ENCODE measurements at places on chromosomes 6 and 20. TPM values are rescaled to one million over a fixed set of nuclear protein-coding genes. Genes with fewer than 3 reads are reported as not detected.

GRCh38 chr20:6008254-6008653 lies 45.6 kb downstream of the LRRN4 start:
- peak; percentile 94 for DNase-seq

GRCh38 chr20:35421322-35421721 lies 9.5 kb upstream of the UQCC1 start:
- DNase-seq, result no peak

- DNase-seq, result no peak
Measured at GRCh38 chr6:73728548-73729205, 32.7 kb downstream of the CD109 start.

- DNase-seq, result peak; percentile 21
Measured at GRCh38 chr6:97097068-97098047, 172.8 kb downstream of the KLHL32 start.

DNA sequence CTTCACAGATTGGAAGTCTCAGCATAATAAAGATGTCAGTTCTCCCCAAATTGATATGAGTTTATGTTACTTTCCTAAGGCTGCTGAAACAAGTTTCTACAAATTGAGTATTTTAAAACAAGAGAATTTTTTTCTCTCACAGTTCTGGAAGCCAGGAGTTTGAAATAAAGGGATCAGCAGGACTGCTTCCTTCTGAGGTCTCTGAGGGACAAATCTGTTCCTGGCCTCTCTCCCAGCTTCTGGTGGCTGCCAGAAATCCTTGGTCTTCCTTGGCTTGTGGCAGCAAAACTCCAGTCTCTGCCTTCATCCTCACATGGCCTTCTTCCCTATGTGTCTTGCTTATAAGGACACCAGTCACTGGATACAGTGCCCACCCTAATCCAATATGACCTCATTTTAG lies 136.1 kb downstream of the TFAP2A start:
- no peak for DNase-seq

GRCh38 chr6:143680141-143680540 lies 2.4 kb downstream of the PHACTR2 start:
- no peak for DNase-seq

- no peak for DNase-seq
Measured at GRCh38 chr6:49541936-49542335, 8.5 kb upstream of the C6orf141 start.

DNA sequence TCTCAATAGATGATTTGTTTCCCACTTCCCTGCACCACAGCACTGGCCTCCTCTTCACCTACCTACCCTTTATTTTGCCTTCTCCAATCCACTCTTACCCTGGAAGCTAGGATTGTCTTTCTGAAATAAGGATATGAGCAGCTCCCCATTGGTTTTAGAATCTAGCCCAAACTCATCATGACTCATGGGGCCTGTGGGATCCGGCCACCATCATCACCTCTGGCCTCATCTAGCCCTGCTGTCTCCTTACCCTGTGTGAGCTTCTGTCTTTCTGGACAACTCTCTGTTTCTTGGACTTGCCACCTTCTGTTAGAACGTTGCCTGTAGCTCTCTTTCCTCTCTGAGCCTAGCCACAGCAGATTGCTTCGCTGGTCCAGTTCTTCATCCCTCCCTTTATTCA lies 277.1 kb downstream of the PAX1 start:
- DNase-seq, result no peak

- DNase-seq, result peak; percentile 53
Measured at GRCh38 chr6:34664256-34664971, 32.2 kb downstream of the ILRUN start.

DNA sequence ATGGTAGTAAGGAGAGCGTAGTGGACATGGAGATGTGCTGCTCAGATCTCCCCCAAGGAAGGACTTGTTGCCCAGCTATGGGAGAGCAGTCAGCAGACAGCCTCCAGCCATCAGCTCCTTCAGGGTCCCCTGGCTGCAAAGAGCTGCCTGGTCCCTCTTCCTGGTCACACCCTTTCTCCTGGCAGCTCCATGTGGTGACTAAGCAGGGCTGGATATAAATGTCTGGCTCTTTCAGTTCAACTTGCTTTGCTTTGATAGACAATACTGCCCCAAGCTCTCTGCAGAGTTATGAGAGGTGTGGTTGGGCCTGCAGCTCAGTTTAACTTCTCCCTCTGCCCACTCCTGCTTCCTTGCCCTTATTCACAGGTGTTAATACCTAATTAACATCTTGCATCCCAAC lies 64.1 kb upstream of the DDR1 start:
- DNase-seq, result peak; percentile 93

- DNase-seq, result no peak
Measured at GRCh38 chr20:52529826-52530225, 338.2 kb upstream of the ZFP64 start.

GRCh38 chr20:31974951-31975487 lies 7.1 kb downstream of the XKR7 start:
- DNase-seq, result no peak

- DNase-seq, result no peak
Measured at GRCh38 chr6:131183427-131184095, 48.3 kb downstream of the AKAP7 start.

DNA sequence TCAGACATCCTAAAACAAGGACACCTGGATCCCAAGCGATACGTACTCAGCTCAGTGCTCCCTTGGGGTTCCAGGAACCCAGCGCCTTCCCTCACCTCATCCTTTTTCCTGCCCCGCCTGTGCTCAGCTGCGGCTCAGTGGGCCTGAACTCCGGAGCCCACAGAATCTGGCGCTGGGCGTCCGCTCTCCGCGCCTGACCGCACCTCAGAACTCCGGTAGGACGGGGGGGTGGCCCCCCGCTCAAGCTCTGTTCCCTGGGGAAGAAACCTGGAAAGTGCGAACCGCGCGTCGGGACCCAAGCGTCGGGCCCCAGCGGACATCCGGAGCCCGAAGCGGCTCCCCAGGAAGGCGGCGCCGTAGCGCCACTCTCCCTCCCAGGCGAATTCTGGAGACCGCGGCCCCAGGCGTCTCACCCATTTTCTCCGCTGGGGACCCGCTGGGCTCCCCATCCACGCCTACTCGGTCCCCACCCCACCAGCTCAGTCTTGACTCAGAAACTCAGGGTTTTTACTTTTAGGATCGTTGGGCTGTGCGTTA lies 336 bp upstream of the LY6G5C start:
- peak; percentile 53 for DNase-seq

- DNase-seq, result no peak
Measured at GRCh38 chr6:6925391-6926164, 182.2 kb upstream of the RREB1 start.

DNA sequence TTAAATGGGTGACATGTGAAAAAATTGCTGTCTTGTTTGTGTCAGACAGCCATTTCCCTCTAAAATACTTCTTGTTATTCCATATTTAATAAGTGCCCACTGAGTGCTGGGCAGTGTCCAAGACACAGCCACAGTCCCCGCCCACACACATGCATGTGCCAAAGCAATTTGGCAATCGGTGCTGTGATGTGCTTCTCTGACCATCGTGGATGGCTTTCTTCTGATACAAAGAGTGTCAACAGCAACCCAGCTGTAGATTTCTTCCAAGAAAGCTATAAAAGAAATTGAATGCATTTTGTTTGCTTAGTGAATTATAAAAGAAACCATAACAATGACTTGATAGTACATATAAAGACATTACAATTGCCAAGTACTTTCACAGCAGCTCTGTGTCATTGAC lies 140.5 kb upstream of the ATXN1 start:
- DNase-seq, result peak; percentile 74

DNA sequence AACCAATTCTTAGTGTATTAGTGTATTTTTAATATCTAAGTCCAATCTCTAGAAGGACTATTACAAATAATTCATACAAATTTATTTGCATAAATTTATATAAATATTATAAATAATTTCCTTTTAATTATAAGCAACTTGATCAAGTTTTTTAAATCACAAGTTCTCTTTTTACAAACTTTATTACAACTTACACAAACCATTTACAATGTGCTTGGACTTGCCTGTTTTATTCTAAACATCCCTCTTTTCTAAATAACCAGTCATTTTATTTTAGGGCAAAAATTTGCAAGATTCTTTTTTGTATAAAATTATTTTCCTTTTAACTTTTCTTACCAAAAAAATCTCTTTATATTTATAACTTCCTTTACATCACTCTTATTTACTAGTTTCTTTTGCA lies 83.5 kb upstream of the SYNCRIP start:
- peak; percentile 4 for DNase-seq

- DNase-seq, result no peak
Measured at GRCh38 chr6:158026901-158027589, 45.4 kb downstream of the SYNJ2 start.

- peak; percentile 33 for DNase-seq
Measured at GRCh38 chr6:133837801-133838349, 51.0 kb upstream of the TCF21 start.

DNA sequence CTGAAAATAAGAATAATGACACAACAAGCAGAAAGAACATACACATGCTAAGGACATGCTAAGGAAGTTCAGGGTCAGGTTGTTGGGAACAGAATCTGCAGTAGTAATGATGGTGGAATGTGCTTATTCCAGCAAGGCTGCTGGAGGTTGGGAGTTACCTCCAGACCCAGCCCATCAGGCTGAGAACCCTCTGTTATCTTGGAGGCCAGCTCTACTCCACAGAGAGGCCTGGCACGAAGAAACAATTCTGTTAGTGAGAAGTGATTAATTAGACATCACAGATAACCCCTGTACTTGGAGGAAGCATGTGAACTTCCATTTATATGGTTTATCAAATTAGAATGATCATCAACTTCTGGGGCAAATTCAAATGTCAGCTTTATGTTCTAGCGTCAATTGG lies 22.1 kb upstream of the ARHGAP18 start:
- DNase-seq, result no peak

DNA sequence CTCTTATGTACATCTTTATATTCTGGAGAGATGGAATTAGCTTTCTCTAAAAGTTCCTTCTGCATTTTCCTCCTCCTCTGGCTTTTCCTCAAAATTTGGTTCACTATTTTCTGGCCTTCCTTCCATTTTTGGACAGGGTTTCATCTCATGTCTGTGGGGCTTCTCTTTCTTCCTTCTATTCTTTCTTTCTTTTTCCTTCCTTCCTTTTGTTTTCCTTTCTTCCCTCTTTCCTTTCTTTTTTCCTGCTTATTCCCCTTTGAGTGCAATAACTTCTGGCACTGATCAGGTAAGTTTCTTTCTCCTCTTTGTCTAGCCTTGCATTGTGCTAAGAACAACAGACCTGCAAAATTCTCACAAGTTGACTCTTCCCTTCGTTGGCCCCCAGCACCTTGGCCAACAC lies 5.5 kb upstream of the ATRN start:
- DNase-seq, result no peak

- DNase-seq, result peak; percentile 39
Measured at GRCh38 chr6:74598462-74599393, 607.1 kb downstream of the COL12A1 start.

DNA sequence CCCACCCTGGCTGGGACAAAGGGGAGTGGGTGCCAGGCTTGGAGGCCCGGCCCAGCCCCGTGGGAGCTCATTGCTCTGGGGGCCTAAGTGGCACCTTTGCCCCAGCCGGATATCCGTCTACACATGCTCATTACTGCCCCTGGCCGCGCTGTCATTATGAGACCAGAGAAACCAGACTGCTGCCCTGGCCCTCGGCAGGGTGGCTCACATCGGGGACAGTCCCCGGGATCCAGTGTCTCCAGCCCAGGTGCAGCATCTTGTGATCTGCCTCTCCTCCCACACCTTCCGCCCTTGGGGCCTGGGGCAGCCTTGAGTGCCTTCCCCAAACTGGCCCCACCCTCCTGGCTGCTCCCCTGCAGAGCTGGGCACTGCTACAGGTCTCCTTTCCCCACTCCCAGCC lies 4.9 kb downstream of the SRMS start:
- DNase-seq, result no peak

DNA sequence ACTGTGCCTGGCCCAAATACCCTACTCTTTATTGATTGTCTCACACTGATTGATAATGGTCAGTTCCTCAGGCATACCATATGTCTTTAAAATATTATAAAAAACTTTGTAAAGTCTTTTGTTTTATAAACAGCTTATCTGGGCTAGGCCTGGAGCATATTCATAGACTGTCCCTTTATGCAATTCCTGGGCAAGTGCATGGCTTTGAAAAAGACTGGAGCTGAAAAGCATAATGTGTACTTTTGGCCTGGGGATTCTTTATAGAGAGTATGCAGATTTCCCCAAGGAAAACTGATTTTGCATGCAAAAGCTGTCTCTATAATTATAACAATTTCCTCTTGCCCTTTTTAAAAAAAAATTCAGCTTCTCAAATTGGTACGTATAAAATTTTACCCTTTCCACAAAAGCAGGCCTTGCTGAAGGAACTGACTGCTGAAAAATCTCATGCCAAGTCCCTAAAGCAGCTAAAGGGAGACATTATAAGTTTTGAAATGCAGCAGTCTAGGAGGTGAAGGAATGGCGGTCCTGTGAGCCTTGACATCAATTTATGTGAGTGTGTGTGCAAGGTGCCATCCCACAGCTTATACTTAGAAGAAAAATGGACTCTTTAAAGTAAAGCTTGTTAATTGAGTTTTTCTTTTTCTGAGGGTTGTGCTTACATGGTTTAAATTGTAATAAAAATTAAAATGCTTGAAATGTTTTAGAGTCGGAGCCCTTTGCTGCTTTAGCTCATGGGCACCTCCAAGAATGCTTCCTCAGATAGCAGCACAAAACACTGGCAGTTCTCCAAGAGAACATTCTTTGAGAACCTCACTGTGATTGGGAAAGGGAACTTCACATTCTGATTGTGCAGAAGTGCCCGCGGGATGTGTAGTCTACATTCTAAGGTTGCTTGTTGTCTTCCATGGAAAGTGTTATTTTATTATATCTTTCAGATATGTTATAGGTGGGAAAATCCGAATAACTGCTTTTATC lies 43.9 kb downstream of the PLCB4 start:
- peak; percentile 87 for DNase-seq

DNA sequence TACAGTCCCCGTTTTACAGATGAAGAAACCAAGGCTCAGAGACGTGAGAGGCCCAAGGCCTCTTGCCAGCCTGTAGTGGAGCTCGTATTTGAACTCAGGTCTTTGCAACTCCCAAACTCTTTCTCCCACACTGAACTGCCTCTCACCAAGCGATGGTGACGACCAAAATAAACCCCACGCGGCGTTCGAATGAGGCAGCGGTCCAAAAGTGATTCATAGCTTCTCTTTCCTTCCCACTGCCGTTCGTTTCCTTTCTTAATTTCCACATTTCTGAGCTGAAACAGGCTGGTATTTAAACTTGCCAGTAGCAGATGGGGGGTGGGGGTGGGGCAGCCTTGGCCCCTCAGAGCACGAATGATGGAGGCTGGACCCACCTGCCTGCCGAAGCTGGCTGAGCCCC lies 252.9 kb upstream of the KCNG1 start:
- DNase-seq, result peak; percentile 77

The PSORS1C1 gene
- total RNA-seq, result 0.88 TPM

The TTK gene
- total RNA-seq, result 146 TPM

The PRICKLE4 gene
- total RNA-seq, result 0.12 TPM

The PXMP4 gene
- total RNA-seq, result 16.9 TPM

The PPP1R3G gene
- total RNA-seq, result 2.0 TPM

The LY6G6D gene
- total RNA-seq, result not detected

The THBD gene
- 18.0 TPM for total RNA-seq

The TMC2 gene
- total RNA-seq, result not detected

The EYS gene
- total RNA-seq, result not detected

The COL21A1 gene
- 0.39 TPM for total RNA-seq

The SEC23B gene
- 108 TPM for total RNA-seq

The OPRM1 gene
- not detected for total RNA-seq

The TFAP2D gene
- total RNA-seq, result not detected

The PTCRA gene
- total RNA-seq, result not detected
